Left ventricle myocardium inferior (tissue), 1 donor: ENCODE measurements at places on chromosomes 6 and 20. TPM values are rescaled to one million over a fixed set of nuclear protein-coding genes. Genes with fewer than 3 reads are reported as not detected.

- peak; percentile 22 for DNase-seq
Observed at GRCh38 chr6:39312912-39313525, 1.2 kb downstream of the KCNK17 start.

DNA sequence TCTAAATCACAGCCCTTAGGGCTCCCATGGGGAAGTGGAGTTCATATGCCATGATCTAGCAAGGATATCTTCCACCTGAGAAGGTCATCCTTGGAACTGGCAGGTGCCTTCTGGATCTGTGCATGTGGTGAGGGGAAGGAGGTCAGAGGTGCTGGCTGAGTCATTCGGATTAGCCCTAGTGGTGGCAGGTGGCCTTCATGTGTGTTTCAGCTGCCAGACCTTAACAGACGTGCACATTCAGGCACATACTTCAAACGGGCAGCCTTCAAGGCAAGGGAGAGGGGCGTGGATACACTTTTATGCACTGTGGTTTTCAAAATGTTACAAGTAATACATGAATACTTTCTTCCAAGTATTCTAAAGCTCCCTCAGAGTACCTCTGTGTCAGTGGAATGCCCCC, 51.2 kb downstream of the BMP6 start:
- no peak for DNase-seq

DNA sequence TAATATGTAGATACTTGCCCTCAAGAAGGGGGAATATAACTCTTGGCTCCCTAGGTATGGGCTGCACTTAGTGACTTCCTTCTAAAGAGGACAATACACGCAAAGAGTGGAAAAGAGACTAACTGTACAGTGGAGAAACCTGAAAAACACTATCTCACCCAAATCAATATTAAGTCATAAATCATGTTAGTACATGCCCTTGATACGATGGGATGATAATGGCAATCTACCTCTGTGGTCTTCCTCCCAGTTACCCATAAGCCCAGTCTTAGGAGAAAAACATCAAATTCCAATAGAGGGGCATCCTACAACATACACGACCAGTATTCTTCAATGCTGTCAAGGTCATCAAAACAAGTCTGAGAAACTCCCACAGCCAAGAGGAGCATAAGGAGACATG, 1.3 kb downstream of the TRIM26 start:
- no peak for DNase-seq

DNA sequence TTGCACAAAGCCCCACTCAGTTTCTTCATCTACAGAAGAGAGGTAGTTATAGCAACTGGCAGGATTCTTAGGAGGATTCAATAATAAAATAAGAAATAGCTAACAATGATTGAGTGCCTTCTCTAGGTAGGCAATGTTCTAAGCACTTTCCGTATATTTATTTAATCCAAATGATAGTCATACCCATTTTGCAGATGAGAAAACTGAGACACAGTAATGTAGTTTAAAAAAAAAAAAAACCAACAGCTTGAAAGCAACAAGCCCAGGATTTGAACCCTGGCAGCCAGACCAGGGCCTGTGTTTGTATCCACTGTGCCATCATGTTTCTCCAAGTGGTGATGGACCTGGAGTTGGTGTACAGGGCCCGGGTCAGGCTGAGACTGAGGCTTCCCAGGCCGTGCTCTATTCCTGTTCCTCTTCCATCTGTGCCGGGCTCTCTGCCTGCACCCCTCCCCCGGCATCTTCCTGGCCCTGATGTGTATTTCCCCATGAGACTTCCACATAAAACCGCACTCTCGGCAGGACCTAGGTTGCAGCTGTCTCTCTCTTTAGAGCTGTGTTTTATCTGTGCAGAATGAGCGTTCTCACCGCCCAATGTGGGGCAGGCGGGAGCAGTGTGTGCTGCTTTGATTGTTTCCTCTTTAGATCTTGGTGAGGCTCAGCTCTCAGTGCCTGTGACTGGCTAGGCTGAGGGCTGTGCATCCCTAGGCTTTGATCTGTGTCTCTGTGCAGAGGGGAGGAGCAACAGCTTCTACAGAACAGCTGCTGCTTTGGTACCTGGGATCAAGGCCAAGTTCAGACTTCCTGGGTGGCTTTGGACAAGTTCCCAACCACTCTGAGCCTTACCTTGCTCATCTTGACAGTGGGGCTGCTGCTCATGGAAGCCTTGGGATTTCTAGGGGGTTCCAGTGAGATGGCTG, 49.5 kb downstream of the TOX2 start:
- DNase-seq, result peak; percentile 63

DNA sequence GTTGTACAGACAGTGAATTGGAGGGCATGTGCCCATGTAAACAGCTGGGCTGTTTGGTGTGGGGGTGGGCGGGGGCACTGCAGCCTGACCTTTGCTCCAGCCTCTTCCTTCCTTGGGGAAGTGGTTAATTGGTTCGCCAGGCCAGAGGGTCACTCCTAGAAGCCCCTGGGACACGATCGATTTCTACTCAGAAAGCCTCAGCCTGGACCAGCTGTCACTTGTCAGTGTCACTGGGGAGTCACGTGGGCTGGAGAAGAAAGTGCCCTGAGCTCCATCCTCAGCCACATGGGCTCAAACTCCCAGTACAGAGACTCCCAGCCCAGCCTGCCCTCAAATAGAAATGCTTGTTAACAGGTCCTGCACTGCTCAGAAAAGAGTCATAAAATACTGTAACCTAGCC, 423.8 kb upstream of the SULF2 start:
- DNase-seq, result no peak

Gene LY6G6D
- total RNA-seq, result not detected

Gene RAET1L
- total RNA-seq, result not detected

Gene CPXM1
- total RNA-seq, result 0.69 TPM
